Stimulated activated CD4-positive, alpha-beta T cell treated with anti-CD3 and anti-CD28 coated beads, Interleukin-1b, Interleukin-23, amount 100 ng/mL, for 1 hour (primary cell): ENCODE measurements at places on chromosomes 6 and 20.

DNA sequence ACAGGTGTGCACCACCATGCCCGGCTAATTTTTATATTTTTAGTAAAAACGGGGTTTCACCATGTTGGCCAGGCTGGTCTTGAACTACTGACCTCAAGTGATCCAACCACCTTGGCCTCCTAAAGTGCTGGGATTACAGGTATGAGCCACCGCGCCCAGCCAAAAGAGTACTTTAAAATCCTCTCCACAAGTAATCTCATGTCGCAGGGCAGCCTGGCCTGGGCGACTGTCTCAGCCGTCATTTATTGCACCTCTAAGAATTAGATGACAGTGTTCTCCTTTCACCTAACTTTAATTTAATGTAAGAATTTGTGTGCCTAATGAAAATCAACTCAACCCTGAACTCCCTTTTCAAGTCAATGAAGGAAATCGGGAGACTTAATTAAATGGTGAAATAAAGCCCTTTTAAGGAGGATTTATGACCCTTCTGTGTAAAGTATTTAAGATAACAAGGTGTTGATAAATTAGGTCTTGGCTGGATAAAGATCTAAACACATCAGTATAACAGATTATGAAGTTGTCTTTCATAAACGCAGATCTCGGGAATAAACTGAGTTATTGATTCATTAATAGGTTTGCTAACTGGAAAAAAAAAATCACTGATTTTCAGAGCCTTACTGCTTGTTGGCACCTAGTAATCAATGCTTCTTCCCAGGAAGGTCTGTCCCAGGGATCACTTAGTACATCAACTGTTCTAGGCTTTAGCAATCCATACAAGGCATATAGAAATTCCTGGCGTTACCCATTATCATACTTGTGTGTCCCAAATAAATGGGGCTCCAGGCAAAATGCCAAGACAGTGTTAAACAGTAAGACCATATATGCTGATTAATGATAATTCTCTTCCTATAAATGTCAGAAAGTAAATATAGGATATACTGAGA is 209.3 kb downstream of the GMDS start:
- DNase-seq = no peak

- no peak for DNase-seq
Observed at GRCh38 chr6:3001773-3002293, 2.1 kb downstream of the NQO2 start.

DNA sequence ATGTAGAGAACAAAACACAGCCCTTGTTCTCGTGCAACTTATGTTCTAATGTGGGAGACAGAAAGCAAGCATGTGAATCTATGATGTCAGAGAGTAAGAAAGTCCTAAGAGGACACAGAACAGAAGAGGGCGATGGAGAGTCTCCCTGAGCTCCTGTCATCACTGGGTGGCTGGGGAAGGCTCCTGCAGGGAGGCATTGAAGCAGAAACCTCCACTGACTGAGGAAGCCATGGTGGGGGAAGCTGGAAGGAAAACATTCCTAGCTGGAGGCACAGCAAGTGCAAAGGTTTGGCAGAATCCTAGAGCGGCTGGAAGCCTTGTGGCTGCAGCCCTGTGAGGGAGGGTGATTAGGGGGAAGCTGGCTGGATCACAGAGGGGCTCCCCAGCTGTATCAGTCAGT is 248.0 kb downstream of the CDH26 start:
- DNase-seq = no peak

DNA sequence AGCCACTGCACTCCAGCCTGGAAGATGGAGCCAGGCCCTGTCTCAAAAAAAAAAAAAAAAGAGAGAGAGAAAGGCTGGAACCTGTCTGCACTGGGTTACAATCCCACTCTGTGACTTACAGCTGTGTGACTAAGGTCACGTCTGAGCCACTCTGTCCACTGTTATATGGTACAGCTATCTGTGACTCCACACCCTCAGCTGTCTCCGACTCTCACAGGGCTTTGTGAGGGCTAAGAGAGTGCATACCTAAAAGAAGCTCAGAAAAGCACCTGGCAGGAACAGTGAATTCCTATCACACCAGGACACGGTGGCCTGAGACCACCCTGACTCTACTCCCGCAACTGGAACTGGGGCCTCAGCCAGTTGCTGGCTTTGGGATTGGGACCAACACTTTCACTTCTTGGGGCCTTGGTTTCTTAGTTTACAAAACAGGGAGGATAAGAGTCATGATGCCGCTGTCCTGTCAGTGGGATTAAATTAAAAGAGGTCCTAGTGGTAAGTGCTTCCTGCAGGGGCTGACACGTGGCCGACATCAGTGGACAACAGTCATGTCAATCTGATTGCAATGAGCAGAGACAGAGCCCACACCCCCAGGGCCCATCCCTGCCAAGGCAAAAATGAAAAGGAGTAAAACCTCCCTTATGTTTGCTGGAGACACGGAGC is 5.7 kb upstream of the CD93 start:
- no peak for DNase-seq
